ENCODE measurements at places on chromosomes 12 and 14.

- no peaks in the 10 kb centered on the region for H3K27me3 ChIP-seq
- H3K4me3 ChIP-seq, result no peak overlapping the region
- H3K36me3 ChIP-seq, result peaks cover 4% of the 10 kb centered on the region
- H3K27ac ChIP-seq, result no peak overlapping the region
- no peaks in the 10 kb centered on the region for H3K4me1 ChIP-seq
Measured at GRCh38 chr14:89212386-89213235, 204.4 kb downstream of the FOXN3 start.

DNA sequence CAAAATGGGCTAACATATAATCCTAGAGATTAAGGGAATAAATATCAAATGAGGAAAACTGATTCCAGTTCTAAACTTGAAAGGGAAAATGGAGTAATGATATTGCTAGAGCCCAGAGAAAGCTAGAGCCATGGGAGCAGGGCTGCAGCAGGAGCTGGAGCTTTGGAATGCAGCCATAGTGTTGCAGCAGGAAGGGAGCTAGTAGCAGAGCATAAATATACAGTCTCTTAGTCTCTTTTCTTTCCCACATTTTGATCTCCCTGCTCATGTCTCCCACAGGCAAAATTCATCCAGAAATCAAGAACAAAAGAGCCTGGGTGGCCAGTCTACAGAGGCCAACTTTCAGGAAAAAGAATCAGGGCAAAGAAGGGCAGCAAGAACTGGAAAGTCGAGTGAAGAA lies 253.7 kb downstream of the ATXN7L3B start:
- no peak overlapping the region for H3K4me3 ChIP-seq
- H3K27ac ChIP-seq, result no peak overlapping the region
- no peaks in the 10 kb centered on the region for H3K36me3 ChIP-seq
- no peak for DNase-seq
- no peaks in the 10 kb centered on the region for H3K4me1 ChIP-seq

DNA sequence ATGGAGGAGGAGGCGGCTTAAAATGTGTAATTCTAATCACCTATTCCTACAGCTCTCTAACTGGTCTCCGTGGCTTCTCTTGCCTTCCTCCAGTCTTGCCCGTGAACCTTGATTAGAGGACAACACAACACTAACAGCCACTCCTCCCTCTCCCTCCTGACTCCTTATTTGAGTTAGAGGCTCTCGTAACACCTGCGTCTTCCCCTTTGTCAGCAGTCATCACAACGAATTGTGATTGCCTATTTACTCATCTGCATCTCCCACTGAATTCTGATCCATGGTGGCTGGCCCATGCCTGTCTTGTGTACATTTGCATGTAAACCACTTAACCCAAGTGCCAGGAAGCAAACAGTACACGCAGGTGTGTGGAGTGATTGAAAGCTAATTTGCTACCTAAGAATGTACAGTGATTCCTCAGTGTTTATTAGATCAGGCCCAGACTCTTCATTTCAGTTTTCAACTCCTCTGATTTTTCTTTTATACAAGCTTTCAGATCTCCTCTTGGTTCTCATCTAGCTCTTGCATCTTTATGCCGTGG lies 154.5 kb downstream of the MON2 start:
- H3K27ac ChIP-seq, result no peak overlapping the region
- no peak overlapping the region for H3K4me3 ChIP-seq
- no peaks in the 10 kb centered on the region for H3K36me3 ChIP-seq
- no peak for DNase-seq
- no peaks in the 10 kb centered on the region for H3K27me3 ChIP-seq

- no peak overlapping the region for H3K27ac ChIP-seq
- peaks cover 30% of the 10 kb centered on the region for H3K4me1 ChIP-seq
- no peaks in the 10 kb centered on the region for H3K36me3 ChIP-seq
- no peak overlapping the region for H3K4me3 ChIP-seq
- no peak for DNase-seq
Measured at GRCh38 chr12:54423816-54424150, 4.7 kb upstream of the ITGA5 start.

DNA sequence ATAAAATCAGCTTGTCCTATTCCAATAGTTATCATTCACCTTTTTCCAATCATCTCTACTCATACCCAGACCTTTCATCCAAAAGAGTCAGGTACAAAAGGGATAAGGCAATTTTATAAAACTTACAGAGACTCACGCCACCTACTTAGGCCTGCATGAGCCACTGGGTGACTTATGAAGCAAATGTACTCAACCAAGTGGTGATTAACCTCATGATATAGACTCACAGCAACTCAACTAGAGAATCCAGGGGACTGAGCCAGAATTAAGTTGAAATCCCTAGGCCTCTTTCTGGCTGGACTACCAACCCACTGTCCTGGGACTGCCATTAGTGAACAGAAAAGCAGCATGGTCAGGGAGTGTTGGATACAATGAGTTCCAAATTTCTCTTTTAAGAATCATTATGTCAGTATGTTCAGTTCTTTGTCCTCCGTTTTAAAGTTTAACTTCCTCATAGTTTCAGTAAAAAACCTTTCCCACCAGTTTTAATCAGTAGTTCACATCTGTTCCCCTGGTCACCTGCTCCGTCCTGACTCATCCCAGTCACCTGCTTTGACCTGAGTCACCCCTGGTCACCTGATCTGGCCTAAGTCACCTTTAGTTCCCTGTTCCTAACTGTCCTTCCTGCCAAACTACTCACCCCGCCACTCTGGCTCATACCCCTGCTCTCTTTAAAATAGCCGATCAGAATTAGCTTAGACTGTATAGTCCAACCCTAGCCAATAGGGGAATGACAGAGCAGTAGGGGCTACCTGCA lies 36.8 kb downstream of the SPTSSA start:
- no peaks in the 10 kb centered on the region for H3K4me1 ChIP-seq
- H3K36me3 ChIP-seq, result no peaks in the 10 kb centered on the region
- H3K4me3 ChIP-seq, result no peak overlapping the region
- no peaks in the 10 kb centered on the region for H3K27me3 ChIP-seq

- H3K4me1 ChIP-seq, result no peaks in the 10 kb centered on the region
- no peak overlapping the region for H3K27ac ChIP-seq
- no peak for DNase-seq
- H3K27me3 ChIP-seq, result no peaks in the 10 kb centered on the region
- H3K4me3 ChIP-seq, result no peak overlapping the region
Measured at GRCh38 chr12:20711846-20712245, 16.7 kb downstream of the SLCO1C1 start.

GRCh38 chr12:132343294-132344004 lies 14.1 kb upstream of the GALNT9 start:
- no peaks in the 10 kb centered on the region for H3K36me3 ChIP-seq
- H3K27me3 ChIP-seq, result no peaks in the 10 kb centered on the region
- H3K27ac ChIP-seq, result no peak overlapping the region
- no peak for DNase-seq
- no peaks in the 10 kb centered on the region for H3K4me1 ChIP-seq

DNA sequence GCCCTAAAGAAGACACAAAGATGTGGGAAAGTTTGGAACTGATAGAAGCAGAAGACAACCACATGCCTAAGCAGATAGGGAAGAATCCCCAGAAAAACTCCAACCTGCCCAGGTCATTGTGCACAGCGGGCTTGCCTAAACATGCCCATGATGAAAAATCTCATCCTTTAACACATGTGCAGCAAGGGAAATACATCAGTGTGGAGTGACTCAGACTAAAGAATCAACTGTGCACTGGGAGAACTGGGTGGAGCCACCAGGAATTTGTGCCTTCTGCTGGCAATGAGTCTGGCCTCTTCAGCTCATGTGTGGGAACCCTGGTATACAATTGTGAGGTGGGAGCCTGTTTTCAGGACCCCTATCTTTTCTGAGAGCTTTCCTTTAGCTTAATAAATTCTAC lies 398.5 kb downstream of the FSCB start:
- no peak overlapping the region for H3K27ac ChIP-seq
- no peaks in the 10 kb centered on the region for H3K27me3 ChIP-seq
- H3K4me3 ChIP-seq, result no peak overlapping the region
- H3K36me3 ChIP-seq, result no peaks in the 10 kb centered on the region

Data from CD8-positive, alpha-beta memory T cell (primary cell).